Activated naive CD4-positive, alpha-beta T cell treated with anti-CD3 and anti-CD28 coated beads, Interleukin-2, amount 10 ng/mL, durations not matched to agents 5 hours and 36 hours (primary cell): ENCODE measurements at places on chromosomes 16 and 17. TPM values are rescaled to one million over a fixed set of nuclear protein-coding genes. Genes with fewer than 3 reads are reported as not detected.

Gene SLC13A2
- total RNA-seq, result not detected

Gene CCL16
- total RNA-seq, result not detected

Gene SCARF1
- total RNA-seq, result 4.8 TPM

Gene MAF
- 48.3 TPM for total RNA-seq

Gene HOXB3
- total RNA-seq, result 9.7 TPM

Gene TSR3
- total RNA-seq, result 38.1 TPM

Gene VAMP2
- total RNA-seq, result 82.4 TPM

Gene JPH3
- total RNA-seq, result not detected
